ENCODE measurements at places on chromosomes 3 and 15.

DNA sequence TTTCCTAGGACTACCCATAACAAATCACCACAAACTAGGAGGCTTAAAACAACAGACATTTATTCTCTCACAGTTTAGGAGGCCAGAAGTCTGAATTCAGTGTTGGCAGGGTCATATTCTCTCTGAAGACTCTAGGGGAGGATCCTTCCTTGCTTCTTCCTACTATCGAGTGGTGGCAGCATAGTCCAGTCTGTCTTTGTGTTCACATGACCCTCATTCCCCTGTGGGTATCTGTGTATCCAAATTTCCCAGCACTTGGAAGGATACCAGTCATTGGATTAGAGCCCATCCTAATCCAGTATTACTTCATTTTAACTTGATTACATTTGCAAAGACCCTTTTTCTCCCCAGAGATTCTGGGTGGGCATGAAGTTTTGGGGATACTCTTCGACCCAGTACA lies 63.8 kb downstream of the GMPS start:
- DNase-seq, result no peak

DNA sequence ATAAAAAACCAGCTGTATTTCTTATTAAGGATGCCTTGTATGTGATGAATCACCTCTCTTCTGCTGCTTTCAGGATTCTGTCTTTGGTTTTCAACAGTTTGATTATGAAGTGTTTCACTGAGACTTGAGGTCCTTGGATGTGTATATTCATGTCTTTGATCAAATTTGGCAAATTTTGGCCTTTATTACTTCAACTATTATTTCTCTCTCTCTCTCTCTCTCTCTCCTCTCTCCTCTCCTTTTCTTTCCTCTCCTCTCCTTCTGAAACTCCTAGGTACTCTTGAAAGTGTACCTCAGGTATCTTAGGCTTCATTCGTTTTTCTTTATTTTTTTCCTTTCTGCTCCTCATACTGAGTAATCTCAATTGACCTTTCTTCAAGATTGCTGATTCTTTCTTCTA lies 43.3 kb downstream of the LSM3 start:
- DNase-seq, result no peak

DNA sequence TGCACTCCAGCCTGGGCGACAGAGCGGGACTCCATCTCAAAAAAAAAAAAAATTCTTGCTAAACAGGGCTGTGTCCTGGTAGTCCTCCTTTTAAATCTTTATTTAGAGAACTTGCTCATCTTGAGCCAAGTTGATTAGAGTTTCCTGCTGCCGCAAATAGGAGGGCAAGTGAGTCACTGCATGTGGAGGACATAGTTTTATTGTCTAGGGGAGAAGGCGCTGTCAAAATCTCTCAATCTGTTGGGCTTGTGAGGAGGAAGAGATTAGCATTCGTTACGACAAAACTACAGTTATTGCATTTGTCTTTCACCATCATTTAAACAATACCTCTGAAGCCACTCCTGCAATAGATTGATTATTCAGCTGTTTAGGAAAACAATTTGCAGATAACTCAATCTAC lies 11.5 kb downstream of the MUC4 start:
- DNase-seq, result no peak

DNA sequence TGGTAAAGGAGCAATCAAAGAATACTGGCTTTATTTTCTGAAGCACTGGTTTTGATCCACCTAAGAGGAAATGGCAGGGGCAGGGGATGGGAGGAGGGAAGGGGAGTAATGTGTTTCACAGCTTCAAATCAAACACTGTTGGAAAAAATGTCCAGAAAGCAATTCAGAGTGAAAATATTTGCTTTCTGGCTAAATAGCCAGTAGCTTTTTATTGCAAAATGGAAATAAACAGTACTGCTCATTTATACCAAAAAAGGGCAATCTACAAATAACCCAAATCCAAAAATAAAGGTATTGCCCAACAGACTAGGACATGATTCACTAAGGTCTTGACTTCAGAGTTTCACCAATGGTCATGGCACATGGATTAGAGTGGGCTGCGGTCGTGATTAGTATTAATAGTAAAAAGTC lies 279.3 kb upstream of the THBS1 start:
- peak; percentile 78 for DNase-seq

DNA sequence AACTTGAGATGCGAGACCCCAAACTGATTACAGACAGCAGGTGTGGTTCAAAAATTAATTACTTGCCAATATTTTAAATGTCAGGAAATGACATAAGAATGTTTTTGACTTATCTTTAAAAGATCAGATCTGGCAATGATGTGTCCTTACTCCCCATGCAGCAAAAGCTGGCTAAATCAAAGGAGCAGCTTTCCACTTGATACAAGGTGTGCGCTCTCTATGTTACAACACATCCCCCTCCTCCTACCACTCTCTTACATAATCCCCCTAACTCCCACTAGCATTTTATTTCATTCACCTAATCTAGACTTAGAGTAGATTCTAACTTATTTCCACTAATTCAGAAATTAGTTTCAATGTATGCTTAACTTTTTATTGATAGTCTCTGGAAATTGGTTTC lies 609.0 kb downstream of the GRM7 start:
- no peak for DNase-seq

DNA sequence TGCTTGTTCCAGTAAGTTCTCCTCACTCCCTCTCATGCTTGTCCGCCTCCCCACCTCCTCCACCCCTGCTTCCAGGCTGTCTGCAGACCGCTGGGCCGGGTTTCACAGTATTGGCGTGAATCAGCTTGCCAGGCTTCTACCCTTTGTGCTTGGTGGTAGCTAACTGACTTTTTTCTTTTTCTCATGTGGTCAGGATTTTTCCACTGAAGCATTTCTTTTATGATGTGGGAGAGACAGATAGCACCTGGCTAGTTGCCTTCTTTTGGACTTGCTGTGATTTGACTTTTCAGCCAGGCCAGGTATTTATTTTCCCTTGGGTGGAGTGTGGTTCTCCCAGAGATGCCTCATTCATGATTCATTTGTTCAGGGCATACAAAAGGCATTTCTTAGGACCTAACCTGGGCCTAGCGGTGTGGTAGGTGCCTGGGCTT lies 60.6 kb downstream of the ST6GAL1 start:
- peak; percentile 63 for DNase-seq

DNA sequence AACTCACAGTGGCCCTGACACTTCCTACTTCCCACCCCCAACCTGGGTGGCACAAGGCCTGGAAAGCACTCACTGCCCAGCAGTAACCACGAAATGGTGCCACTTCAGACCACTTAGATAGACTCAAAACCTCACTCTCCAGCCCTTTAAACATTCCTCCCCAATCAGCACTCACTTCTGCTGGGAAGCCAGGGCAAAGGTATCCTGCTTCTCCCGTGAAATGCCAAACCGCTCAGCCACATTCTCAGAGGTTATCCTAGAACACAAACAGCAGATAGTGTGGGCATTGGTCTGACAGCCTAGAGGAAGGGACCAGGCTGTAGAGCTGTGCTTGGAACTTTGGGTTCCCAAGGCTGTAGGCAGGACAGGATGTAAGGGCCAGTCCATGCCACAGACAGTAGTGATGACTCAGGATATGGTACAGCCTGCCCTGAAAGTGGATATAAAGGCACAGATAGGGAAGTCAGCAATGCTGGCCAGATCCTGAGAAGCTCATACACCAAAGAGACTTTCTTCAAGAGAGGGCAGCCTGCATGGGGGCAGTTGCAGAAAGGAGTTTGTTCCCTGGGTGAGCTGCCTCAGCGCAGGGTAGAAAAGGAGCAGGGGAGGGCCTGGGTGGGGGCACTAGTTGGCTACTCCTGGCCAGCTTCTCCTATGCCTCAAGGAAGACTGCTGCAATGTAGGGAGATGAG lies 9.2 kb downstream of the ACAA1 start:
- no peak for DNase-seq

DNA sequence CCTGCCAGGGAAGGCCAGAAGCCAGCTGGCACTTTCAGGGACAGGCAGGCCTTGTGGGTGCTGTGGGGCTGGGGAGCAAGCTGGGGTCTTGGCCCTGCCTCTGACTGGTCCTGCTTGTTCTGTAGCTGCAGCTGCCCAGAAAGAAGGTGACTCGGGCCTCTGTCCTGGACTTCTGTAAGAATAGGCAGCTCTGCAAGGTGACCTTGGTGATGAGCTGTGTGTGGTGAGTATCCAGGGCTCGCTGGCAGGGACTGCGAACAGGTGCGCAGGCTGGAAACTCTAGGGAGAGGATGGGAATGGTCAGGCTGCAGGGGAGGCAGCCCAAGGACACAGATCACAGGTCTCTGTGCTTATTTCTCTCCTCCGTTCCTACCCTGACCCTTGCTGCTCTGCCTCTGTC lies 31.2 kb downstream of the SLC22A14 start:
- no peak for DNase-seq
